Stomach (tissue), 19 donors: ENCODE measurements at places on chromosomes 2 and 18. TPM values are rescaled to one million over a fixed set of nuclear protein-coding genes. Genes with fewer than 3 reads are reported as not detected.

DNA sequence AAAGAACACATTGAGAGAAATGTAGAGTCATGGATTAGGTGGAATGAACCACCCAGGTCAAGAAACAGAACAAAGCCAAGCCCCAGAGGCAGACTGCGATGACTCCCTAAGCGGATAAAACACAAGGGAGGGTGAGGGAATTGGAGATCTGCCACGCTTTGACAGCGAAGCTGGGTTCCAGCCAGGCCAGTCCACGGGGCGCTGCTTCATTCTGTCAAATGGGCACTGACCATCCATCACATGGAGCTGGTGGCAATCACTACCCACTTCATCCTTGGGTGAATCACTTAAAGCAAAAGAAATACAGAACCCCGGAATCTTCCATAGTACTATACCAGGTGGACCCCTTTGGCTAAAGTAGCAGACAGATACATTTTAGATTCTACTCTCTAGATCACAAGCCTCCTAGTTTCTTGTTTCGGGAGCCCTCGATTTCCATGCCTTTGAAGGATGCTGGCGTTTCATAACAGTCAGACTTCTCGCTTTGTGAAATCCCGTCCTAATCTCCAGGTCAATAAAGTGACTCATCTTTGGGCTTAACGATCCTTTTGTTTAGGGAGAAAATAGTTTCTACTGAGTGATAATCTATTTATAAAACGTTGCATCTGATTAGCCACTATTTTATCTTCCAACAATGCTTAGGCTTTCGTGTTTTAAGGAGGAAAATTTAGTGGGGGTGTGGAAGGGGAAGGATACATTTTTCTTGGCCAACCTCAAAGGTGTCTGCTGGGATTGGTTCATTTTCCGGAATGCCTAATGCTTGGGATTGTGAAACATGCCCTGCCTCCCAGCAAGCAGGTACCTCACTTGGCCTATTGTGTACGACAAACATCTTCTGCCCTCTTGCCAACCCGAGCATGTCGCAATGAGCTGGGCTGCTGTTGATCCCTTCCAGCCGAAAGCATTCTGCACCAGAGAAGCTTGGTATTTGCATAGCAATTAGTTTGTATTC, 44.1 kb upstream of the HDAC4 start:
- no peak overlapping the region for H3K4me3 ChIP-seq
- H3K27me3 ChIP-seq: no peaks in the 10 kb centered on the region
- no peak overlapping the region for H3K27ac ChIP-seq
- DNase-seq: peak; percentile 41
- no peaks in the 10 kb centered on the region for H3K4me1 ChIP-seq
- no peaks in the 10 kb centered on the region for H3K36me3 ChIP-seq

GRCh38 chr2:6080932-6081753, 389.0 kb downstream of the SOX11 start:
- no peaks in the 10 kb centered on the region for H3K27me3 ChIP-seq
- H3K4me1 ChIP-seq: peaks cover 11% of the 10 kb centered on the region
- no peak for DNase-seq
- H3K27ac ChIP-seq: no peak overlapping the region
- no peaks in the 10 kb centered on the region for H3K36me3 ChIP-seq

- H3K4me3 ChIP-seq: peak within 1 kb of the TSS; percentile 65
- peak; percentile 74 for DNase-seq
- peaks cover 12% of the 10 kb centered on the region for H3K36me3 ChIP-seq
- H3K27ac ChIP-seq: peak within 1 kb of the TSS; percentile 95
Observed at GRCh38 chr18:61892683-61893308, at the start of gene RNF152. RNF152 (minus strand) TSS chr18:61893007; CDS start chr18:61816463, 76,544 bp downstream.

GRCh38 chr2:160287476-160287875, 87.4 kb upstream of the ITGB6 start:
- peaks cover 4% of the 10 kb centered on the region for H3K4me1 ChIP-seq
- peaks cover 45% of the 10 kb centered on the region for H3K36me3 ChIP-seq
- no peak overlapping the region for H3K27ac ChIP-seq
- no peak for DNase-seq

Gene NAT8
- not detected for total RNA-seq
